ENCODE measurements at places on chromosomes 2 and 18.

DNA sequence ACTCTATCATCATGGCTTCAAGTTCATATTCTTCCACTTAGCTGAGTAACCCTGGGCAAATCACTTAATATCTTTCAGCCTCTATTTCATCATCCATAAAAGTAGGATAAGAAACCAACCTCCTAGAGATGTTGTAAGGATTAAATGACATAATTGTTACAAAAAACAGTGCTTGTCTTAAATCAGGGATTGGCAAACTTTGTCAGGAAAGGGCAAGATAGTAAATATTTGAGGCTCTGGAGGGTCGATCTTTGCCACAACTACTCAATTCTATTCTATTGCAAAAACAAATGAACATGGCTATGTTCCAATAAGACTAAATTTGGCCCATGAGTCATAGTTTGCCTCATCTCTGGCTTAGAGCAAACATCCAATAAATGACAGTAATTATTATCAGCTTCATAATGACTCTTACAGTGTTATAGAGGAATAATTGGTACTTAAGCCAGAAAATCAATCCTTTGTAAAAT lies 184.7 kb downstream of the SATB2 start:
- DNase-seq: no peak

DNA sequence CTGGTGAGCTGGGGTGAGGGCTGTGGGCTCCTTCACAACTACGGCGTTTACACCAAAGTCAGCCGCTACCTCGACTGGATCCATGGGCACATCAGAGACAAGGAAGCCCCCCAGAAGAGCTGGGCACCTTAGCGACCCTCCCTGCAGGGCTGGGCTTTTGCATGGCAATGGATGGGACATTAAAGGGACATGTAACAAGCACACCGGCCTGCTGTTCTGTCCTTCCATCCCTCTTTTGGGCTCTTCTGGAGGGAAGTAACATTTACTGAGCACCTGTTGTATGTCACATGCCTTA lies 10.5 kb downstream of the PROC start:
- no peak for DNase-seq

DNA sequence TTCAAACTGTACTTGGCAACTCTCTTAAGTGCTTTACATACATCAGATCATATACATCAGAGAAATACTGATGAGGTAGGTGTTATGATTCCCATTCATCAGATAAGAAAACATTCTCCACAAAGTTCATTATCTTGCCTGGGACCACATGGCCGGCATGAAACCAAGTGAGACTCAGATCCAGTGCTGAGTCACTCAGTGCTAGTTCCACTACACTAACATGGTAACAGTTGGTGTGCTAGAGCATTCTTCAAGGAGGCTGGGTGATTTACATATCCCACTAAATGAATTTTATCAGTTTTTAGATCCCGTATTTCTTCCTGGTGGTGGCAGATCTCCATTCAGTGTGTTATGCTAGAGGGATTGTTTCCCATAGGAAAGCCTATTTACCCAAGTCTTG lies 772.0 kb downstream of the CNTNAP5 start:
- no peak for DNase-seq

DNA sequence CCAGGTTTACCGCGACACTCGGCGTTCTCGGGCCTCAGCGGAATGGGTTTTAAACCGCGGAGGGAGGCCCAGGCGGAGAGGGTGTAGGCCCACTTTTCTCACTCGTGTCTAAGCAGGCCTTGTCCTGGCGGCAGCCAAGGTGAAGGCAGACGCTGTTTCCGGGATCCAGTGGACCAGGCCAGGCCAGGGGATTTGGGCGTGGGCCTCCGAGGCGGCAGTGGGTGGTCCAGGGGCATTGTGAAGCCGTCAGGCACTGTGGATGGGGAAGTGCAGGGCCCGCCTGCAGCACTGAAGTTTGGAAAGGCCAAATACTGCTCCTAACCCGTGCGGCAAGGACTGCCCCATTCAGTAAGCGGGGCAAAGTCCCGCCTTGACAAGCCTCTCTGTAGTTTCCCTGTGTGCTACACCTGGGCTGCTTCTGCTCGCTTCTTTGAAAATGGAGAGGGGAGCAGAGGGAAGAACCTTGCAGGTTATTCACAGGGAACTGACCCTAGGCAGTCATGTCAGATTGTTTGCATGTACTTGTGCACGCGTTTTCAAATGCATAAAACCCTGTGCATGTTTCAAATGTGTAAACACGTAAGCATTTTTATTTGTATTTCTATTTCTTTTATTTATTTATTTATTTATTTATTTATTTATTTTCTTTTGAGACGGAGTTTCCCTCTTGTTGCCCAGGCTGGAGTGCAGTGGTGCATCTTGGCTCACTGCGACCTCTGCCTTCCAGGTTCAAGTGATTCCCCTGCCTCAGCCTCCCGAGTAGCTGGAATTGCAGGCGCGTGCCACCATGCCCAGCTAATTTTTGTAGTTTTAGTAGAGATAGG lies 7.5 kb upstream of the DLX2 start:
- DNase-seq: no peak

- no peak for DNase-seq
These were observed 19.0 kb upstream of the FAM178B start for GRCh38 chr2:97005353-97005752.

GRCh38 chr2:71156573-71156972 lies 26.1 kb downstream of the MPHOSPH10 start:
- no peak for DNase-seq

DNA sequence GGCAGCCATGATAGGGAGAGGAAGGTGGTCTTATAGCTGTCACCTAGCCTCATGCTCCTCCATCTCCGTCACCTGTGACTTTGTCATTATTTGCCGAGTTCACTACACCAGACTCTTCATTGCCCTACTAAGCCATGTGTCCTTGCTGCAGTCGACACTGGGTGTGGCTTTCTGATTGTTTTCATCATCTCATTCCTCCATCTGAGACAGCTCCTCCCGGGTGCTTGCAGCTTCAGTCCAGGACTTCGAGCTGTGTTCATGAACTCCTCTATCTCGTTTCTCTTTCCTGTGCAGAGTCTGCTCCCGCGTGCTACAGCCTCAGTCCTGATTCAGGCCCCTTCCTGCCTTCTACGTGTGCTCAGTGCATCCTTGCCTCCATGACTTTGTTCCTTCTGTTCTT lies 295.1 kb upstream of the TNP1 start:
- DNase-seq: no peak

- peak; percentile 67 for DNase-seq
These were observed at the start of gene CDC42EP3 for GRCh38 chr2:37671009-37671815. TSS of gene CDC42EP3 (minus strand) at chr2:37671642. CDS start at chr2:37646587, 25,055 bp downstream.

DNA sequence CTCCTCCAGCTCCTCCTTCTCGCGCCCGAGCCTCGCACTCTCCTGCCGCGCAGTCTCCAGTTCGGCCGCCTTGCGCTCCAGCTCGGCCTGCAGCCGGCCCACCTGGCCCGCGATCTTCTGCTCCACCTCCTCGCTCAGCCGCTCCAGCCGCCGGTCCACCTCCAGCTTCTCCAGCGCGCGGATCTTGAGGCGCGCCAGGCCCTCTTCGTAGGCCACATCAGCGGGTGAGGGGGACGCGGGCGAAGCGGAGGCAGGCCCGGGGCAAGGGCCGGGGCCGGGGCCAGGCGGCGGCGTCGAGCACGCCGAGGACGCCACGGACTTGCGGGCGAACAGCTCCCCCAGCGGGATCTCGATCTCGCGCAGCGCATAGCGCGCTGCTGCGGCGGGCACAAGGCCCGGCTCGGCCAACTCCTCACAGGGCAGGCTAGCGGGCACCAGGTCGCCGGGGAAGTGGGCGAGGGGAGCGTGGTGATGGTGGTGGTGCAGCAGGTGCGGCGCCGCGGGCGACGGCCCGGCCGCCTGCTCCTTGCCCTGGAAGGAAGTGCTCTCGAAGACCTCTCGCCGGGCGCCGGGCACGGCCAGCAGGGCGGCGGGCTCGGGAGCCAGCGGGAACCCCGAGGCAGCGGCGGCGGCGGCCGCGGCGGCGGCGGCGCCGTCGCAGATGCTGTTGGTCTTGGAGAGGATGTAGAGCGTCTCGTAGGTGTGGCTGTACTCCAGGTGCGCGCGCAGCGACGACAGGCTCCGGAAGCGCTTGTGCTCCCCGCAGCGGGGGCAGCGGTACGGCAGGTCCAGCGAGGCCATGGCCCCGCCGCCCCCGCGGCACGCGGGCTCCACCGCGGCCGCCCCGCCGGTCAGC lies 15.2 kb downstream of the FBXO41 start:
- peak; percentile 59 for DNase-seq

GRCh38 chr2:56981554-56981953 lies 797.8 kb downstream of the CCDC85A start:
- no peak for DNase-seq

- DNase-seq: peak; percentile 68
These were observed 37.0 kb downstream of the NIFK start for GRCh38 chr2:121699421-121700333.

GRCh38 chr2:143231254-143231645 lies 102.0 kb downstream of the ARHGAP15 start:
- no peak for DNase-seq

DNA sequence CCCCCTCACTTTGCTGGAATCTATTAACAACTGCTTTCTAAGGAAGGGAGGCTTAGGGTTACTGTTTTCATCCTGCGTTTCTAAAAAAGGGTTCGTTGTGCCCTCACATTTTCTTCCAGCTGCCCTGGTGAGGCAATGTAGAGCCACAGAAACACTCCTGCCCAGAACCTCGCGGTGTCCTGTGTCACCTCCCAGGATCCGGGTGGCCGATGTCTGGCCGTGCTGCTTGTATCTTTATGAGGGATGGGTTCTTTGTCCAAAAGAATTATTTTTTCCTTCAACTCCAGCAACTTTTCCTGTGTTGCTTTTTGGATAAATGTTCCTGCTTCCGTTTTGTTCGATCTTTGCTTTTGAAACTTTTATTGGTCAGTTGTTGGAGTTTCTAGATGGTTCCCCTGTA lies 291.8 kb upstream of the HS6ST1 start:
- DNase-seq: no peak

DNA sequence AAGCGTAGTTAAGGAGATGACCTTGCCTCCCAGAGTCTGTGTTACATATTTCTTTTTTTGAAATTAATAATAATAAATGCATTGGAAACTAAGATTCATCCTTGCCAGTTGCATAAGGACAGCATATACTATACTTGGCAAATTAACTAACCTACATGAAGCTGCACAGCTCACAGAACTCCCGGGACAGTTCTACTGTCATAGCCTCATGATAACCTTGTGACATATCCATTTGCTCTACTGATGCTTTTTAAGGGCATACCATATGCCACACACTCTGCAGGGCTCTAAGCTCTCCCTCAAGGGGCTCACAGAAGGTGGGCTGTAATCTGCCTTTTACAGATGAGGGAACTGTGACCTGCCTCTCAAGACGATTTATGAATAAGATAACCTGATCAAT lies 3.8 kb downstream of the ITGB1BP1 start:
- no peak for DNase-seq

GRCh38 chr2:219569635-219570034 lies 1.7 kb downstream of the OBSL1 start:
- DNase-seq: no peak

- DNase-seq: no peak
These were observed 344.9 kb downstream of the CPS1 start for GRCh38 chr2:210901326-210901725.

GRCh38 chr18:59939127-59939526 lies 39.3 kb downstream of the PMAIP1 start:
- DNase-seq: no peak

Measured in activated CD8-positive, alpha-beta memory T cell treated with anti-CD3 and anti-CD28 coated beads for 1 hour (primary cell).